Activated CD8-positive, alpha-beta memory T cell treated with anti-CD3 and anti-CD28 coated beads for 1 hour (primary cell): ENCODE measurements at places on chromosomes 3 and 15.

- DNase-seq = no peak
Observed at GRCh38 chr15:49628379-49628778, 7.5 kb downstream of the DTWD1 start.

DNA sequence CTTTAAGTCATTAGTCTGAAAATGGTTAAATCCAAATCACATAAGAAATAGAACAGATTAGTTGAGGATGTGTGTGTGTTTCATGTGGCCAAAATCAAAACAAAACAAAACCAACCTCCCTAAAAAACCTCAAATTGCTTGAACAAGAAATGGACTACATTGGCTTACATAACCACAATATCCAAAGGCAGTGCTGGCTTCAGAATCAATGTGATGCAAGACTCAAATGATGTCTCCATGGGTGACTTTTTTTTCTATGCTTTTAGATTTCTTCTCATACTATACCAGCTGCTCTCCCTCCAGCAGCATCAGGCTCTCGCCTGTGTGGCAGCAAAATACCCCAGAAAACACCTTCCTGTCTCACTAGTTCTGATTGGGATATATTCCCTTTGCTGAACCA lies 36.0 kb upstream of the CMTM8 start:
- DNase-seq = no peak

DNA sequence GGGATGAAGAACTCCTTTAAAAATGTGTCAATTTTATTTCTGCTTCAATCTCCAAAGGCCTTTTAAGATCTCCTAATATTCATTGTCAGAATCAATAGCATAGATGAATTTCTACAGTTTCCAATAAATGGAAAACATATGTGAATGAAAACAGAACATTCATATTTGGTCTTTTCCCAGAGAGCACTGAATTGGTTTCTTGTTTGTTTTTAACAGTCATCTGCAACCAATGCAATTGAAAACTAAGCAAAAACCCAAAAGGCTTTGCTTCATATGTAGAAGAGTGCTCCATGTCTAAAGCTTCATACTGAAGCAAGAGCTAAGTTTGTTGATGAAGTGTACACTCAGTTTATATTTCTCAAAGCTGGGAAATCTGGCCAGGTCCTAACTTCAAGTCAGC lies 426.5 kb upstream of the CDIN1 start:
- no peak for DNase-seq

GRCh38 chr15:66573719-66574595 lies 8.2 kb upstream of the LCTL start:
- DNase-seq = no peak

DNA sequence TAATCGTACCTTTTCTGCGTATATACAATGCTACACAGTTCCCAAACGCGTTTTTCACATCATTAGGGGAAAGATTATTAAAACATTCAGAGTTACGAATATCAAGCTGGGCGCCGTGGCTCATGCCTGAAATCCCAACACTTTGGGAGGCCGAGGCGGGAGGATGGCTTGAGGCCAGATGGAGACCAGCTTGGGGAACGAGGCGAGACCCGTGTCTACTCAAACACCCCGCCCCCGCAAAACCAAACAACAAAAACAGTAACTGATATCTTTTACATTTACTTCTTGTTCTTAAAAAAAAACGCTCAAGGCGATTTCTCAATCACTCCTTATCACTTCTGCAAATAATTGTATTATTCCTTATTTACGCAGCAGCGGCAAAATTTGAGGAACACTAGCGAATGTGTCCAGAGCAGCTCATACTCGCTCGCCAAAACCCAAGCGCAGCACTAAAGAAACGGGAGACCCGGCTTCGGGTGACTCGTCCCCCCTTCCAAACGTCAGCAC lies 1.2 kb downstream of the ZBTB11 start:
- DNase-seq = no peak

GRCh38 chr3:22748453-22749045 lies 454.6 kb upstream of the UBE2E2 start:
- DNase-seq = no peak

DNA sequence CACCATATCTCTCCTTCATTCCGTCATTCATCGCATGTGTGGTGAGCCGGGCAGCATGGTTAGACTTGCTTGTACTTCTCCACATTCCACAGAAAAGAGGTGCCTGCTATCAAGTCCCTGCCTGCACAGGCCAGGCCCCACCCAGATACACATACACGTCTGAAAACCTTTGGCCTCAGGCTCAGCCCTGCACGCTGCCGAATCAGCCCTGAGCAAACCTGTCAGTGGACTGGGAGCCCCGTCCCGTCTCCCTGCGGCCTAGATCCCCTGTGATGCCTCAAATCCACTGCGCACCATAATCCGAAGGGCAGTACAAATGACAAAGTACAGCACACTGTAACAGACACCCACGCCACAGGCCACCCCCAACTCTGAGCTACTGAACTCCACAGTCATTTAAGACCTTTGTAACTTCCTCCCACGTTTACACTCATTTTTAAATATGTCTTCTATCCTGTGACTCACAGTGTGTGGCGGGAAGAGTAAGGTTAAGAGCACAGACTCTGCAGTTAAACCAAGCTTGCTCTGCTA lies 67.1 kb downstream of the MB21D2 start:
- no peak for DNase-seq

DNA sequence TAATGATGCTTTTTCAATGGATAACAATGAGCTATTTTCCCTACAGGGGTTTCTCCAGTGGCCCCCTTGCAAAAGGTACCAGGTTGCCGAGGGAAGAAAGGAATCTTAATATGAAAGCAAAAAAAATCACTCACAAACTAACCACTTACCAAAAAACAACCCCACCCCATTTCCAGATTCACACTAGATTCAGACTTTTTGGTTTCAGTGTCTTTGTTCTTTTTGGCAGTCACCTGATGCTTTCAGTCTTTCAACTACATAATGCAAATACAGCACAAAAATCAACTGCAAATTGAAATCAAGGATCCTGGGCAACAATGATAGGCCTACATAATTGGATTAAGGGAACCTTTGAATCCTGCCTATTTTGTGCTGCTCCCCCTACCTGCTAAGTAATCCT lies 71.1 kb upstream of the RAP2B start:
- DNase-seq = no peak

- no peak for DNase-seq
Observed at GRCh38 chr15:101541501-101542292, 52.2 kb upstream of the PCSK6 start.

GRCh38 chr3:9916346-9916733 lies 558 bp upstream of the IL17RC start:
- no peak for DNase-seq

- no peak for DNase-seq
Observed at GRCh38 chr3:130679218-130679617, 67.4 kb downstream of the PIK3R4 start.

DNA sequence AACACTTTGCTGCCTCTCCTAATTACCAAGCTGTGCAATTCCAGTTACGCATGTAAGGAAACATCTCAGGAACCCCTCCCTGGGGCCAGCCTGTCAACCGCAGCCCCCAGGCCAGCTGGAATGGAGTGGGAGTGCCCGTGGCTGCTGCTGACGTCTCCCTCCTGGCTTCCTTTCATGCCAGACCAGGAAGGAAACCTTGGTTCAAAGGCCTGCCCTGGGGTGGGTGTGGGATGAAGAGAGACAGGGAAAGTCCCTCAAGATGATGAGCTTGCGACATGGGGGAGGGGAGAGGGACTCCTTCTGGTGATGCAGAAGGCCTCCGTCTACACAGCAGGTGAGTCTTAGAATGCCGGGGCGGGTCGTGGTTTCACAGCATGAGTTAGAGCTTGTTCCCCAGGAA lies 11.4 kb upstream of the CYP11A1 start:
- DNase-seq = no peak

- no peak for DNase-seq
Observed at GRCh38 chr3:121243208-121243607, 302.6 kb downstream of the POLQ start.

- DNase-seq = no peak
Observed at GRCh38 chr3:64612082-64612860, 75.5 kb downstream of the ADAMTS9 start.

- DNase-seq = no peak
Observed at GRCh38 chr3:88434001-88434400, 284.2 kb downstream of the C3orf38 start.

- no peak for DNase-seq
Observed at GRCh38 chr3:172938788-172939187, 188.3 kb downstream of the ECT2 start.
